ENCODE measurements at places on chromosomes 13 and 19. TPM values are rescaled to one million over a fixed set of nuclear protein-coding genes. Genes with fewer than 3 reads are reported as not detected.

- DNase-seq: no peak
Observed at GRCh38 chr13:76048131-76048530, 412.0 kb downstream of the LMO7 start.

Gene DACT3
- total RNA-seq: 11.5 TPM

Gene ZNF471
- not detected for total RNA-seq

DNA sequence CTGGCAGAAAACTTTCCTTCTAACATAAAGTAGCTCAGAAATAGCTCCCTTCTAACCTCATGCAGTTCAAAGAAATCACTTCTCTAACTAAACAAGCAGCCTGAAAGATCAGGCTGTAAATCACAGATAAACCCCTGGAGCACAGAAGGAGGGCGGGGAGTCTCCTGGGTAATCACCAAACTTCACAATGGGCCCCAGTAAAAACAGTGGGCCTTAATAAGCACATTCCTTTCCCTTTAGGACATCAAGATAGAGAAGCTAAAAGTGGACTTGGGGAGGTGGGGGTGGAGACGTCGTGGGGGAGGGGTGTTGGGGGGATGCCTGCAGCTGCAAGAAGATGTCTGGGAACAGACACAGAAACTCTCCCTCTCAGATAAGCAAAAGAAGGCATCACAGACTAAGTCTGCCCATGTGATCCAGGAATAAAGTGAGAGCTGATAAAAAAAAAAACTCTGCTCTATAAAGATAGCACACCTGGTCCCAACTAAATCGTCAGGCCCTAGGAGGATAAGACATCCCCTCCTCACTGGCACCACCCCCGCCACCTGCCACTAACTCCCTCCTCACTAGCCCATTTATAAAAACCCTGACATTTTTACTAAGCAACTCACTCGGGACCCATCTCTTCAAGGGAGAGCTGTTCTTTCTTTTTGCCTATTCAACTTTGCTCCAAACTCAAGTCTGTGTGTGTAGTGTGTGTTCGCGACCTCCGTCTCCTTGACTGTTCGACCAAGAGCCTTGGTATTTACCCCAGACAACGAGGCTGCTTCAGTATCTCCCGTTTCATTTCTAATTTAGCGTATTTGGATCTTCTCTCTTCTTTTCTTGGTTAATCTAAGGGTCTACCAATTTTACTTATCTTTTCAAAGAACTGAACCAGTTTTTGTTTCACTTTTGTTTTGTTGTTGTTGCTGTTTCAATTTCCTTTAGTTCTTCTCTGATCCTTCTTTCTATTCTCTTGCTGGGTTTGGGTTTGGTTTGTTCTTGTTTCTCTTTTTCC is 31.7 kb downstream of the DNAJC15 start:
- no peak for DNase-seq

- no peak for DNase-seq
Observed at GRCh38 chr13:27627380-27627779, 5.7 kb downstream of the POLR1D start.

DNA sequence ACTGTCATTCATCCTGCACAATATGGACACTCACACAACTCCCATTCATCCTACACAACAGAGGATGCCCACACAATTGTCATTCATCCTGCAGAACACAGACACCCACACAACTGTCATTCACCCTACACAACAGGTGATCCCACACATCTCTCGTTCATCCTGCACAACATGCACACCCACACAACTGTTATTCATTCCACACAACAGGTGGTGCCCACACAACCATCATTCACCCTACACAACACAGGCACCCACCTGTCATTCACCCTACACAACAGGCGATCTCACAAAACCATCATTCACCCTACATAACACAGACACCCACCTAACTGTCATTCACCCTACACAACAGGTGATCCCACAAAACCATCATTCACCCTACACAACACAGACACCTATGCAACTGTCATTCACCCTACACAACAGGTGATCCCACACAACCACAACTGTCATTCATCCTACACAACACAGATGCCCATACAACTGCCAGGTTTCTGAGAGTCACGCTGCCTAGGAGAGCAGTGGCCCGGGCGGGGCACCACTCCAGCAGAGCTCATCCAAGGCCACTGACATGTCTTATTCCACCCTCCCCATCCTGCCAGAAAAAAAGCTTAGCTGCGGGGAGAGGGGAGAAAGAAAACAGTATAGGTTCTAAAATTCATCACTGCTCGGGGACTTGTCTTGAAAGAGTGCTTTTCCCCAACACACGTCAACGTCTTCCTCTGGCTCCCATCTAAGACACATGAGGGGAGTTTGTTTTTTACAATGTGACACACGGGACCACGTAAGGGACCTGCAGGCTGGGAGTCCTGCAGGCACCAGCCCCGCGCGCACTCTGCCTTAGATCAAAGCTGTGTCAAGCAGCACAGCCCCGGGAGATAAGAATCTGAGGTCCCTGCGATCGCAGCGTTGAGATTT is 44.0 kb downstream of the KLF2 start:
- no peak for DNase-seq

GRCh38 chr13:50783066-50783465 is 60.4 kb downstream of the DLEU7 start:
- DNase-seq: no peak

- no peak for DNase-seq
Observed at GRCh38 chr13:23384111-23384510, 49.4 kb downstream of the SACS start.

Gene HSH2D
- total RNA-seq: not detected

Gene LRRC8E
- total RNA-seq: 3.3 TPM

GRCh38 chr13:54077569-54077968 is 1049.0 kb downstream of the OLFM4 start:
- DNase-seq: no peak

Measured in osteocyte (in vitro differentiated cells).